Aorta (tissue), 5 donors: ENCODE measurements at places on chromosomes 3 and 15. TPM values are rescaled to one million over a fixed set of nuclear protein-coding genes. Genes with fewer than 3 reads are reported as not detected.

Gene CFAP91
- 3.7 TPM for total RNA-seq

DNA sequence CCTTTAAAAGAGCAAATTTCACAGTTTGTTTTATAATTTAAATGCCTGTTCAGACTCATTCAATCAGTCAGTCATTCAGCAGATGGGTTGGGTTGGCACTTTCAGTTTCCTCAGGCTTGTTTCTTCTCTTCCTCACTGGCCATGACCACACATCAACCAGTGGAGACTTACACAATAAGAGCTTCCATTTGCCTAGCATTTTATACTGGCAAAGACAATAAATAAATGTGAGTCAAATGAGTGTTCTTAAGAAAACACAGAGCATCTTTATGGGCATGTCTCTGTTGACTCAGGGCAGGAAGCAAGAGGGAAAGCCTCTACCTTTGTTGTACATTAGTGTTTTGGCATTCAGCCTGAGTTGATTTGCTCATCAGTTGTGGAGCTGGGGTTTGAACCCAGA lies 122.6 kb downstream of the EPHB1 start:
- H3K4me1 ChIP-seq = no peaks in the 10 kb centered on the region
- no peak overlapping the region for H3K4me3 ChIP-seq
- no peaks in the 10 kb centered on the region for H3K36me3 ChIP-seq
- no peaks in the 10 kb centered on the region for H3K27me3 ChIP-seq

Gene FGF7
- total RNA-seq = 126 TPM

Gene TGM5
- total RNA-seq = 0.84 TPM
